ENCODE measurements at places on chromosomes 3 and 15.

- DNase-seq = no peak
Measured at GRCh38 chr3:71956716-71957115, 171.8 kb upstream of the PROK2 start.

- DNase-seq = peak; percentile 71
Measured at GRCh38 chr3:71659864-71660591, 65.2 kb downstream of the EIF4E3 start.

DNA sequence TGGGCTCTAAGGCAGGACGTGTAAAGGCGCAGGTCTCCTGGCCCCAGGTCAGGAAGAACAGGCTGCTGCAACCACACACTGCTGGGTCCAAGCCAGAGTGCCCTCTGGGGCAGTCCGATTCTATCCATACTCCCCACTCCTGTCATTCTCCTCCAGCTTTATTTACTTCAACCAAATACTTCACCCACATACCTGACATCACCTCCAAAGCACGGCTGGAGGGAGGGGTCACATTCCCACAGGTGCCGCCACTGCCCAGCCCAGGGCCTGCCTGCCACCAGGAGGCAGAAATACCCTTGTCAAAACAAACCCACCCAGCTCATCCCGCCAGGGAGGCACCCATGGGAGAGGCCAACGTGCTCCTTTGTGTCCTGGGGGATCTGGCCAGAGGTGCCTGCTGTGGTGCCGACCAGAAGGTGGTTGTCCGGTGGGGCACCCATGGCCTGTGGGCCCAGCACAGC, 100.4 kb downstream of the DAPK2 start:
- DNase-seq = no peak

GRCh38 chr3:81888914-81889557, 127.6 kb upstream of the GBE1 start:
- peak; percentile 5 for DNase-seq

DNA sequence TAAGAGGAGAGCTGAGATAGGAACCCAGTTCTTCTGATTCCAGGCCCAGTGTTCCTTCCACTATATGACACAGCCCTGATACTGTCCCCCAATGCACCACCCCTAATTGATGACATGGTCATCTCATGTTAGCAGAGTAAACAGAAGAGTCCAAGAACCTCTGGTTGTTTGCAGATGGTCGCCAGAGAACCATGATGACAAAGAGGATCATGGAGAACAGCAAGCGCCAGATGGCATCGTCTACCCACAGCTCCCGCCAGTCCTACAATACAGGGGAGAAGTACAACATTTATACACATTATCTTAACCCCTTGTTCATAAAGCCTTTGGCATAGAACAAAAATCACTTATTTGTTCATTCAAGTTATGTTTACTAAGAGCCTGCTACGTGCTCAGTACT, 18.5 kb upstream of the VPS39 start:
- DNase-seq = no peak

DNA sequence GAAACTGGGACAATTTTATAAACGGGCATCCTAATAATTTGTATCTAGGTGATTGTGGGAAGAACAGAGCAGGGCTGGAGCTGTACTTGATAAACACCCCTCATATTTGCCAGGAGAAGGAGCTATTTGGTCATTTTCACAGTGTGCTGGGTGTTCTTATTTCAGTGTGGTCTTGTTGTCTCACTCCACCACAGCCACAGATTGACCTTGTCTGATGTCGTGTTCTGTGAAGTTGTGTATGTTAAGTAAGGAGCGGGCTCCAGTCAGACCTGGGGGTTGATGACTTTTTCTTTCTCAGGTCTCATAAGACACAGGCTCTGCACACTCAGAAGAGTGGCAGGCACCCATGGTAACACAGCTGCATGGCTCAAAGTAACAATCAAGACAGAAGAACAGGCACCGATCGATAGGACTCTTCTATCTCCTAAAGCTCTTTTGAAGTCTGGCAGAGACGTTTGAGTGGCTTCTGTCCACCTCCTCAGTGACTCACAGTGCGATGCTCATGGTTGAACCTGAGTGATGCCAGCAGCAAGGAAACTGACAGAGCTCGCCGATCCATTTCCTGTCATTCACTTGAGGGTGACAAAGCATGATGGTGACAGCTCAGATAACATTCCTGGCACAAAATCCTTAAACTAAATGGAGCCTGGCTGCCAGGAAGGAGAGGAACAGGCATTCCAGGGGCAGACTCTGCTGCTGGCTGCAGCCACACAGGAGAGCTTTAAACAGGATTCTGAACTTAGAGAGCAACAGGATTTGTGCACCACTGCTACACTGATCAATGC, 20.8 kb downstream of the DPH3 start:
- no peak for DNase-seq

- no peak for DNase-seq
Measured at GRCh38 chr15:87712211-87712610, 544.3 kb downstream of the NTRK3 start.

- peak; percentile 15 for DNase-seq
Measured at GRCh38 chr3:141863491-141863890, 13.0 kb upstream of the ATP1B3 start.

GRCh38 chr15:53072077-53072476, 281.9 kb upstream of the ONECUT1 start:
- peak; percentile 6 for DNase-seq

DNA sequence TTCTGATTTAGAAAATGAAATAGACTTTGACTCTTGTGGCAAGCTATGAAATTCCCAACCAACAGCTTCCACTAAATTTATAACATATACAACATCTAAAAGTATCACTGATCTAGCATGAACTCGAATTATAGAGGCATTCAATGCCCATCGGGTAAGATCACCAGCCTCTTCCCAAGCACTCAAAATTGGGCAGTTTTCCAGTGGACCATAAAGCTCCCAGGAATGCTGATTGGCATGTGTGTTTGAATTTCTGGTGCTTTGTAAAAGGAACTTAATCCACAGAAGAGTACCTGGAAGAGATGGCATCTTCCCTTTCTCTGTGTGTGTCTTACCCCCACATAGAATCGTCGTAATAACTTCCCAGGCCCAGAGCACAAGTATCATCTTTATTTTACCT, 10.0 kb downstream of the LRTM1 start:
- DNase-seq = peak; percentile 33

- no peak for DNase-seq
Measured at GRCh38 chr3:111027868-111028267, 43.7 kb upstream of the NECTIN3 start.

- DNase-seq = no peak
Measured at GRCh38 chr15:82040862-82041261, 5.0 kb downstream of the MEX3B start.

GRCh38 chr3:42115215-42115614, 24.1 kb downstream of the TRAK1 start:
- DNase-seq = no peak
